ENCODE measurements at places on chromosomes 2 and 18.
A peak's percentile ranks its signal among the peaks of the same experiment; 100 is the strongest.

- peak; percentile 28 for DNase-seq
These were observed 80.0 kb upstream of the TMEM200C start for GRCh38 chr18:5975111-5976002.

- DNase-seq, result no peak
These were observed 129.1 kb upstream of the LGALSL start for GRCh38 chr2:64324746-64325410.

DNA sequence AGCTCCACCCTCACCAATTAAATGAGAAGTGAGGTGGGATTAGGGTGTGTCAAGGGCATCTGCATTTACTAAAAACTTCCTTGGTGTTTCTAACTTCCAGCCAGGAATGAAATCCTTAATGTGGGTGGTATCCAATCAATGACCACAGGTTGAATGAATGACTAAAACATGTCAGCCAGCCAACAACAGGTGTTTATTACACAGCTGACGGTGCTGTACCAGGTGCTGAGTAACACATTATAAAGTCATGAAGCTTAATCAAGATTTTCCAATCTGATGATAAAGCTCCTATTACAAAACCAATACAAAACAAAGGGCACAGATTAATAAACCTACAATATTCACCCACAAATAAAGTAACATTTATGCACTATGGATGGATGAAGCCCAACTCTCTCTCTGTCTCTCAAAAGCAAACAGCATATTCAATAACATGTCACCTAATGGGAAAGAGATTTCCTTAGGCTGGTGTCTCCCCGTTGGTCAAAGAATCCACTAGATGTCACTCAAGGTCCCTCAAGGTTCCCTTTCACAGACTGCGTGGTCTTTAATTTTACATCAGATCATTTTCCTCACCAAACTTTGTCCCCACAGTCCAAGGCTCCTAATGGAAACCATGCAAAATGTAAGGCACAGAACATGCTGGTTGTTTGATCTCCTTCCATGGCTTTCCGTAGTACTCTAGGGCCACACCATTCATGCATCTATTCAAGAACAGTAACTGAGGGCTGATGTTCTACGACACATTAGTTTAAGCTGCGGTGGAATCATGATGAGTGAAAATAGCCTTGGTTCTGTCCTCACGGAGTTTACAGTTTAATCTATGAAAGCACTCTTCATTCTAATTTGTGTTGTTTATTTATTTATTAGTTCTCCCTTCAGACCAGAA is 6.4 kb upstream of the PTPN4 start:
- DNase-seq, result no peak

- DNase-seq, result no peak
These were observed 51.2 kb downstream of the MTERF4 start for GRCh38 chr2:241050624-241051577.

- no peak for DNase-seq
These were observed 39.1 kb upstream of the IGFBP2 start for GRCh38 chr2:216594081-216594480.

DNA sequence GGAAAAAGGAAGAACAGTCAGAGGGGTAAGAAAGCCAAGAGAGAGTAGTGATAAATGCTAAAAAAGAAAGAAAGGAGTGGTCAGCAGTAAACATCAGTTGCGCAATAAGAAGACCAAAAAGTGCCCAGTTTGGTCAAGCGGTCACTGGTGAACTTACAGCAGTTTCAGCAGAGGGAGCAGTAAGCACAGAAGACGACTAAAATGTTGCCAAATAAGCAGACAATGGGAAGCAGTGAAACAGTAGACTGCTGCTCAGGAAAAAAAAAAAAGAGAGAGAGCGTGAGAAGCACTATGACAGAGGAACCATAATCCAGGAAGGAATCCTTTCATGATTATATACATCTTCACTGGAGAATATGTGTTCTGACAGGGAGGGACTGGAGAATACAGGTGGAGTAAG is 45.8 kb downstream of the DNAJC10 start:
- DNase-seq, result no peak

DNA sequence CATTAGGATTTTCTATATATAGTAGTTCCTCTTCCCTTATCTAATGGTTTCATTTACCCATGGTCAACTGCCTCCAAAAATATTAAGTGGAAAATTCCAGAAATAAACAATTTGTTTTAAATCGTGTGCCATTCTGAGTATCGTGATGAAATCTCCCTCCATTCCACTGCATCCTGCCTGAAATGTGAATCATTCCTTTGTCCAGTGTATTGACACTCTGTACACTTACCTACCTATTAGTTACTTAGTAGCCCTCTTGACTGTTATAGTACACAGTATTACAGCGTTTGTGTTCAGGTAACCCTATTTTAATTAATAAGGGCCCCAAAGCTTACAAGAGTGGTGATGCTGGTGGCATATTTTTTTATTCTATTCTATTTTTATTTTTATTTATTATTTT is 26.2 kb downstream of the TAF4B start:
- DNase-seq, result no peak

GRCh38 chr2:70894765-70895164 is 40.9 kb upstream of the ATP6V1B1 start:
- DNase-seq, result no peak

GRCh38 chr18:66971960-66972359 is 368.1 kb upstream of the CDH19 start:
- DNase-seq, result no peak

GRCh38 chr2:201114846-201115245 is 1.1 kb upstream of the CFLAR start:
- no peak for DNase-seq

- DNase-seq, result no peak
These were observed 98.7 kb downstream of the COL6A3 start for GRCh38 chr2:237315170-237315828.

GRCh38 chr18:14086458-14087231 is 45.6 kb downstream of the ZNF519 start:
- peak; percentile 41 for DNase-seq

GRCh38 chr2:61727746-61728145 is 126.1 kb downstream of the FAM161A start:
- DNase-seq, result peak; percentile 38

DNA sequence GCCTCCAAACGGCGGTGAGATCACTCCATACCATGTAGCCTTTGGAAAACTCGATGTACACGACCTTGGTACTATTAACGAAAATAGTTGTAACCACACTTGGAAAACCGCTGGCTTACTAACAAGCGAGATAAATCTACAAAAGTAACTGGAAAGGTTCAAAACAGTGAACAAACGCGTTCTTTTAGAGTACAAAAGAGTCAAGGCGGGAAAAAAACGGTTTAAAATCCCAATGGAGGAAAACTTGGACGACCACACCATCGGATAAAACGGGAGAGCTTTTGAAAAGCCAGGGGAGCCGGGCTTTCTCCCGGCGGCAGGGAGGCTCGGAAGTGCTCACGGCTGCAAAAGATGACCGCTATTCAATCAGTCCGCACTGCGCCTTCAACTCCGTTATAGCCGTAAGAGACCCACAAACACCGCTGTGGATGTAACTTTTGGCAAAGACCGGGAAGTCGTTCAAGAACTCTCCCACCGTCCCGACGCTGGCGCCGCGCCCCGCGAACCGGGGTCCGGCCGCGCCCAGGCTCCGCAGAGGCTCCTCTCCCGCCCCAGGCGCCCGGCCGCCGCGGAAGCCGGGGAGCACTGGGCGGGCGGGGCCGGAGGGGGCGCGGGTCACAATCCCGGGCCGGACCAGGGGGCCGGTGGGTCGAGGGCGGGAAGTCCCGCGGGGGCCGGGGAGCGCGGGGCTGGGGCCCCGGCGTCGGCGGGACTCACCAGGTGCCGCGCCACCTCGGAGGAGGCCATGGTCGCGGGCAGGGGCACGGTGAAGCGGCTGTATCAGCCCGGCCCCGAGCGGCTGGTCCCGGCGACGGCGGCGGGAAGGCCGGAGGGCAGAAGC is 465 bp downstream of the SEPTIN10 start:
- no peak for DNase-seq

- DNase-seq, result no peak
These were observed 24.5 kb downstream of the ROCK2 start for GRCh38 chr2:11319939-11320338.

- peak; percentile 66 for DNase-seq
These were observed 60.2 kb downstream of the CDCA7 start for GRCh38 chr2:173414823-173415322.

GRCh38 chr2:3532941-3533340 is 13.6 kb upstream of the ADI1 start:
- DNase-seq, result no peak

DNA sequence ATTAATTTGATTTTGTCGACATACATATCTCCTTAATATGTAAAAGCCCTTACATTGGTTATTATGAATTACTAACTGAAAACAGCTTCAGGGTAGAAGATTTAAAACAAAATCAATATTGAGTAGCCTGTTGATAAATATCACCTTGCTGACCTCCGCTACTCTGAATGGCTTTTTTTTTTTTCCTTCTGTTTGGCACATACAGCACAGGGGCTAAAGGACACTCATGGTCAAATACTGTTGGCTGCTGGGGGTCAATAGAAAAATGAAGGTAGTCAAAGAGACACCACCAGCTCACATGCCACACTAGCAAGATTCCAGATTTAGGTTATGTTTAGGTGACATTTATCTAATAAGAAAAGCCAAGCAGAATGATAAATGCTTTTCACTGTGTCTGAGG is 1642.4 kb upstream of the SLC39A10 start:
- DNase-seq, result no peak

- no peak for DNase-seq
These were observed 6.7 kb downstream of the MIB1 start for GRCh38 chr18:21747268-21747667.

- peak; percentile 86 for DNase-seq
These were observed 209.0 kb downstream of the PRKCE start for GRCh38 chr2:45860136-45861121.

DNA sequence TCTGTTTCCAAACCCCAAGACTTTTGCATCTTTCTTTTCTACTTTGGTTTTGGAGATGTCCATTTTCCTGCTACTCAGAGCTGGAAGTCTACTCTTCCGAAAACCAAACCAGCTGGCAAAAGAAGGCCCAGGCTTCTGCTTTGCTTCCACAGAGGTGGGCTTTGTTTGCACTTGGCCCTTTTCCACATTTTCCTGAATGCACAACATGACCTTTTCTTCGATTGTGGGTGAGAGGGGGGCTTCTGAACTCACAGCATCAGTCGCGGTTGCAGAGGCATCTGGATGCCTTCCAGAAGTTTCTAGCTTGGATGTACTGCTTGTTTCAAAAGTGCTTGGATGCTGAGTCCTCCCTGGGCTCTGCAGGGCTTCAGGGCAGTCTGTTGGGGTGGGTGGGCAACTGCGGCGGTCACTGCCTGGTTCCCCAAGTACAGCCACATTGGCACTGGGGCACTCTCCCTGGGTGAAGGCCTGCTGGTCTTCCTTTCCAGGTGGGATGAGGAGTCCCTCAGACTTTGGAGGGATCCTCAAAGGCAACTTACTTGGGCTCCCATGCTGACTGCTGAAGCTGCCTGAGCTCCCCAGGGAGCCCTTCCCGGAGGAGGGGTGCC is 112.3 kb upstream of the LYPD1 start:
- DNase-seq, result no peak

DNA sequence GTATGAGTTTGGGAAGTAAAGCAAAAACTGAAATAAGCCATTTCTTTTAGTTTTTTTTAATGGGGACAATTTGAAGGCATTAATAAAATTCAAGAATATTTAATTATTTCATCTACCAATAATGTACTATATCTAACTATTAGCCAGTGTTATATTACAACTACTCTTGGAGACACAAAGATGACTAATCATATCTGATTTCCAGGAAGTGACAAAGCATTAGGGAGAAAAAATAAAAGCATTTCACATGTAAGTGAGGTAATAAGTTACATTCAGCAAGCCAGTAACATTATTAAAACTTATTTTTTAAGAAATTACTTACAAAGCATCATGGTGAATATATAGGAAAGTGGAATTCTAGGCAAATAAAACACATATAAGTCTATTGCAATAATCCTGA is 781.3 kb upstream of the NRXN1 start:
- DNase-seq, result no peak

- no peak for DNase-seq
These were observed 15.1 kb downstream of the MYL1 start for GRCh38 chr2:210299866-210300373.

GRCh38 chr2:172334988-172335387 is 92.4 kb upstream of the ITGA6 start:
- no peak for DNase-seq

DNA sequence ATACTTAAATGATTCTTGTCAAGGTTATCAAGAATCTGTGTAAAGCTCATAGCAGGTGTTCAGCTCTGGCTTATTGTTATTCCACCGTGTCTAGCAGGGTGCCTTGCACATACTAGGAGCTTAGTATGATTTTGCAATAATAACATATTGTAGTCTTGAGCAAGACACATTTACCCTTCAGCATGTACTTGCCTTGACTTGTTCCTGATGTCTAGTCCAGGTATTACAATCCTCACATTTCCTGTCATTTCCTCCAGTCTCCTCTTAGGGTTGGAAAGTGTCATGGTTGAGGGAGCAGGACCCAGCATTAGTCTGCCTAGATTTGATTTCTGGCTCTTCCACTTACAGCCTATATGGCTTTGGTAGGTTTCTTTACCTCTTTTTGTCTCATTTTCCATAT is 246.1 kb downstream of the RAD51AP2 start:
- DNase-seq, result no peak

GRCh38 chr18:15005313-15006130 is 257.6 kb downstream of the ANKRD30B start:
- no peak for DNase-seq

GRCh38 chr2:234880551-234881211 is 71.1 kb upstream of the SH3BP4 start:
- DNase-seq, result no peak

GRCh38 chr18:12879840-12880540 is 4.0 kb downstream of the PTPN2 start:
- DNase-seq, result no peak

Measured in COLO829 (cell line).